Midbrain (tissue), 1 donor: ENCODE measurements at places on chromosomes 7 and 10.

DNA sequence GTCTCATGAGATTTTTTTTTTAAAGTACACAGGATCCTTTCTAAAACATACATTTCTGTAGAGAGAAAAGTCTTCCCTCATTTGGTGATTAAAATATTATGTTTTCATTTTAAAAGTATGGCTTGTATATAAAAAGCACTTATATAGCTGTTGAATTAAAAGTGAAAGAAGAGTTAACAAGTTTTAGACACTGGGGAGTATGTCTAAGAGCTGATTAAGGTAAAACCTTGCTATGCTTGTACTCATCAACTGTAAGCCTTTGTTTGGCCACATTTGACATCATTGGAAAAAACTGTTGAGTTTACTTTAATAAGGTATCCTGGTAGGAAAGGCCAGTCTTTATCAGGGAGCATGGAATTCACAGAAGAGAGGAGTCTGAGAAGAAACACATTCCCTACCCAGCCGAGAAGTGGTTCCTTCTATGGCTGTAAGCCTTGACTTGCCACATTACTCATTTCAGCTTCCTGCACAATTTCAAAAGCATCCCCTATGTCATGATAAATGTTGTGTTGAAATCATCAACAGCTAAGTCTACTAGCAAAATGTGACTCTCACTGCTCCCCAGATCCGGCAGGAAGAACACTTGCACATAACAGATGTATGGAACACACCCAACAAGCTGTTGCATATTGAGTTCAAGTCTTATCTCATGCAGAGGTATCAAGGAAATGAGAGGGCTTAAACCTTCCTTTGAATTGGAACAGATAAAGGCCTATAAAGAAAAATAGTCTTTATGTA is 171.8 kb upstream of the CDK1 start:
- no peak for DNase-seq

DNA sequence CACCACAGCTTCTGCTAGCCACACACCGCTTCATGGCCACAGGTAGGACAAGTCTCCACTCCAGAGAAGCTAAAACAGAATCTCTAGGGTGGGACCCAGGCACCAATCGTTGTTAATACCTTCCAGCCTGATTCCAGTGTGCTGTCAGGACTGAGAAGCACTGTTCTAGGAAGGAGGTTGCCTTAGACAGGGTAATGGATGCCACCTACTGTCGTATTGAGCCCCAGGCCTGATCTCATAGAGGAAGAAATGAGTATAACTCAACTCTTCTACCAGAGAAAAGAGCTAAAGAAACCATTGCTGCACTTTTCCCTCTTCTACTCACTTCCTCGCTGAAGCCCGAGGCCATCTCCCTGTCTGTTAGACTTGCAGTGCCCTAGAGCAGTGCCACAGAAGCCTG is 31.8 kb downstream of the CNNM1 start:
- DNase-seq = no peak

DNA sequence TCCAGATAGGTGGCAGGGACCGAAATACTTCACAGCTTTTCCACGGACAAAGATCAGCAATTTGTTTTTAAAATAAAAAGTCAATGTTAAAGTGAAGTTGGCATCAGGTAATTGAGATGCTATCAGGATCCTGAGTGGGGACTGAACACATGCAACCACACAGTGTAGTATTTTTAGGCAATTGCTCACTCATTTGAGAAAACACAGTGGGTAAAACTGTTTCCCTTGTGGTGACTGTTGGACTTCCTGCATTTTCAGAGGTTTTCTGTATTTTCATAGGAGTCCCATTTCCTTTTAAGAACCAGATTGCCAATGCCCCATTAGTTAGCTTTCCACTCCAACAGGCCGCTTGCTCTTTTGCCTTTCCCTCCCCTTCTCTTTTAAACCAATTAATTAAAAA is 159.5 kb upstream of the ZNF32 start:
- DNase-seq = no peak

- DNase-seq = no peak
Observed at GRCh38 chr7:139874302-139874629, 45.2 kb downstream of the TBXAS1 start.

- DNase-seq = no peak
Observed at GRCh38 chr7:5339955-5340354, 57.2 kb downstream of the SLC29A4 start.

DNA sequence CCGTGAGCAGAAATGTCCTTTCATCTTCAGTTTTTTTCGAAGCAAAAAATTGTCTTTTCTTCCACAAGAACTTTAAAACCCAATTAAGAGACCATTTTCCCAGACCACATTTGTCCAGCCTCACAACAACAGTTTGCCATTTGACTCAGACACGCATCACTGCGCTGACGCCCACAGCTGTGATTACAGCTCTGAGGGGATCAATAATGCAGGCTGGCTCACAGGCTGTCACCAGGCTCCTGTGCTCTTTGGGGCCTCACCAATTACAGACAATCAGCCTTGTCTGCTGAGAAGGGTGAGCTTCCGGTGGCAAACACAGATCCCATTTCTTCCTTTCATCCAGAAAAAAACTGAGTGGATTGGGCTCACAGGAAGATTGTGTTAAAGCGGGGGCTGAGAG is 33.3 kb downstream of the DDC start:
- DNase-seq = no peak

- DNase-seq = no peak
Observed at GRCh38 chr7:131255242-131255641, 72.4 kb upstream of the MKLN1 start.

- DNase-seq = no peak
Observed at GRCh38 chr10:71927776-71928592, 36.2 kb upstream of the CHST3 start.

DNA sequence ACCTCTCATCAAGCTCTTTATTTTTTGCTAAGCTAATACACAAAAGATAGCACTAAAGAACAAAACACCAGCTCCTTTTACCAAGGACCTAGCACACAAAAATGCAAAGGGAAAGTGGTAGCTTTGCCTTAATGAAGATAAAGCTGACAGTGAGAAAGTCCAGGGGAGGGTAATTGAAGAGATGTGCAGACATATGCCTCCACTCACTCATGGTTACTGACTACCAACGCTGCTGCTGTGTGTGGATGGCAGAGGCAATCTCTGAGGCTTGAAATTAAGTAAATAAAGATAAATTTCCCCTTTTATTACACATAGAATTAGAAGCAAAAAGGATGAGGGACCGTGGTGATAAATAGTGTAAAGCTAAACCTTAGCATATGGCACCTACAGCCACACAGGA is 87.0 kb downstream of the HGF start:
- DNase-seq = no peak

- DNase-seq = no peak
Observed at GRCh38 chr10:33483124-33483815, 148.8 kb upstream of the NRP1 start.

GRCh38 chr10:36499693-36500092 is 625.7 kb upstream of the ANKRD30A start:
- DNase-seq = no peak

GRCh38 chr10:50469288-50469687 is 154.5 kb downstream of the SGMS1 start:
- no peak for DNase-seq

- no peak for DNase-seq
Observed at GRCh38 chr10:75244487-75245353, 9.0 kb upstream of the COMTD1 start.

GRCh38 chr7:106420736-106421135 is 136.0 kb upstream of the NAMPT start:
- DNase-seq = no peak

- no peak for DNase-seq
Observed at GRCh38 chr10:86017841-86018734, 348.5 kb downstream of the GRID1 start.

DNA sequence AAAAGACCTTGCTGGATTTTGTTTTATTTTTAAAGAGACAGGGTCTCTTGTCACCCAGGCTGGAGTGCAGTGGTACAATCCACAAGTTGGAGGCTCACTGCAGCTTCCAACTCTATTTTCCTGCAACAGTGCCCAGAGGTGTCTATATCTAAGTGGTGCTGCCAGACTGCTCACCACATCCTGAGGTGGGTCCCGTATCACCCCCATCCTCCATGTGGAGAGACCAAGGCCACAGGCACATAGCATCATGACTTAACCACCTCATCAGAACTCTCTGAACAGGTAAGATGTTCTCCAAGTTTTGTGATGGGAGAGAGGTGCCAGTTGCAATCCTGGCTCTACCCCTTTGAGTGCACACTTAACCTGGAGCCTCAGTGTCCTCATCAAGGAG is 98.2 kb downstream of the RNF216 start:
- no peak for DNase-seq

DNA sequence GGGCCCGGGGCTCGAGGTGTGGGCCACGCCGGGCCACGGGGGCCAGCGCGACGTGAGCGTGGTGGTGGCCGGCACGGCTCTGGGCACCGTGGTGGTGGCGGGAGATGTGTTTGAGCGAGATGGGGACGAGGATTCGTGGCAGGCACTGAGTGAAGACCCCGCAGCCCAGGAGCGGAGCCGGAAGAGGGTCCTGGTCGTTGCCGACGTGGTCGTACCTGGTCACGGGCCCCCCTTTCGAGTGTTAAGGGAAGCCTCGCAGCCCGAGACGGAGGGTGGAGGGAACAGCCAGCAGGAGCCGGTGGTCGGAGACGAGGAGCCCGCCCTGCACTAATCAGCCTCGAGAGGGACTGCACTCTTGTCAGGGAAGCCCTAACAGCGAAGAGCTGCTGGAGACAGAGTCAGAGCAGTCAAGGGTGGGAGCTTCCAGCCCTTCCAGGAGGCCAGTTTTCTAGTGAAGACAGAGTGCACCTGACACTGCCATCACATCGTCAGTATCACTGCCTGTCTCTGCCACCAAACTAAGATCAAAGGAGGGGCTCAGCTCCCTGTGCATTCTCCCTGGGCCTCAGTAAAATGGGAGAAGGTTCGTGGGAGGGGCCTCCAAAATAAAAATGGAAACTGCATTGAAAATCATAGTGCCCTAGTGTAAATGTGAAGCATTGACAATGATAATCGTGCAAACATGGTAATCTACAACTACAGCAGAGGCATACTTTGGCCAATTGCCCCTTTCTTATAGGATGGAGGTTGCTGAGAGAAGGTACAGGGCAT is 1.3 kb downstream of the MBLAC1 start:
- DNase-seq = no peak

DNA sequence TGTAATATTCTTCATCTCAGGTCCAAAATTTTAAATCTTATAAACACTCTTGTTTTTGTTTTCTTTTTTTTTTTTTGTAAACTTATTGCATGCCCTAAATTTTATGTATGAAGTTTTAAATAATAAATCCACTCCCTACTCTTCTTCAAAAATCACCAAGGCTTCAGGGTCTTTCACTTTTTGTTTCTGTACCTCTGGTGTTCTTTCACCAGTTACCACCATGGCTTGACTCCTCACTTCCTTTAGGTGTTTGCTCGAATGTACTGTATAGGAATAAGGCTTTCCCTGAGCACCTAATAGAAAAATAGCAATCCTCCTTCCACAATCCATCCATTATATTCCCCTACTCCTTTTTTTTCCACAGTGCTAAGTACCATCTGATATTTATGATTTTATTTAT is 962.8 kb upstream of the POT1 start:
- no peak for DNase-seq

GRCh38 chr7:125084196-125084595 is 154.6 kb upstream of the POT1 start:
- DNase-seq = no peak

GRCh38 chr7:64308016-64308270 is 5.8 kb upstream of the ZNF736 start:
- DNase-seq = no peak

DNA sequence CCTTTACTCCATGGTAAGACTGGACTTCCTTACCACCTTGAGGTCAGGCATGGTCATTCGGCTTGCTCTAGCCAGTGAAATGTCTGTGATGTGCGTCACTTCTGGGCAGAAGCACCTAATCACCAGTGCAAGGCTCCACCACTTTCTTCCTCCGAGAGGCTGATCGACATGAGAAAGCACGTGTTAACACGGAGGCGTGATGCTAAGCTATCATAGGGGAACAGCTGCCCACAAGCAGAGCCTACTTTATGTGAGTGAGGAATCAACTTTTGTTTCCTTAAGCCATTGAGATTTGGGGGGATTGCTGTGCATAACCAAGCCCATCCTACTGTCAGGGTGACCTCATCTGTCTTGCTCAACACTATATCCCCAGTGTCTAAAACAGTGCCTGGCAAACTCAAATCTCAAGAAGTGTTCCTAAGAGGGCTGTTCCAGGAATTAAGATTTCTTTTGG is 23.1 kb upstream of the SAR1A start:
- DNase-seq = no peak

DNA sequence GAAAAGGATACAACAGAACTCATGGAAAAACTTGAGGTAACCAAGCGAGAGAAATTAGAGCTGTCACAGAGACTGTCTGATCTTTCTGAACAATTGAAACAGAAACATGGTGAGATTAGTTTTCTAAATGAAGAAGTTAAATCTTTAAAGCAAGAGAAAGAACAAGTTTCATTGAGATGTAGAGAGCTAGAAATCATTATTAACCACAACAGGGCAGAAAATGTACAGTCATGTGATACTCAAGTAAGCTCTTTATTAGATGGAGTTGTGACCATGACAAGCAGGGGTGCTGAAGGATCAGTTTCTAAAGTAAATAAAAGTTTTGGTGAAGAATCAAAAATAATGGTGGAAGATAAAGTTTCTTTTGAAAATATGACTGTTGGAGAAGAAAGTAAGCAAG is 62.1 kb downstream of the AKAP9 start:
- no peak for DNase-seq

DNA sequence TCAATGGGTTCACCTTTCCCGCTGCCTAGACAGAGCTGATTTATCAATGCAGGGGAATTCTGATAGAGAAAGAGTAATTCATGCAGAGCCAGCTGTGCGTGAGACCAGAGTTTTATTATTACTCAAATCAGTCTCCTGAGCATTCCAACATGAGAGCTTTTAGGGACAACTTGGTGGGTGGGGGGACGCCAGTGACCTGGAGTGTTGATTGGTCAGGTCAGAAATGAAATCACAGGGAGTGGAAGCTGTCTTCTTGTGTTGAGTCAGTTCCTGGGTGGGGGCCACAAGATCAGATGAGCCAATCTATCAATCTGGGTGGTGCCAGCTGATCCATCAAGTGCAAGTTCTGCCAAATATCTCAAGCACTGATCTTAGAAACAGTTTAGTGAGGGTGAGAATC is 99.0 kb upstream of the CAV2 start:
- no peak for DNase-seq

- DNase-seq = no peak
Observed at GRCh38 chr7:124718032-124718766, 47.4 kb downstream of the GPR37 start.

DNA sequence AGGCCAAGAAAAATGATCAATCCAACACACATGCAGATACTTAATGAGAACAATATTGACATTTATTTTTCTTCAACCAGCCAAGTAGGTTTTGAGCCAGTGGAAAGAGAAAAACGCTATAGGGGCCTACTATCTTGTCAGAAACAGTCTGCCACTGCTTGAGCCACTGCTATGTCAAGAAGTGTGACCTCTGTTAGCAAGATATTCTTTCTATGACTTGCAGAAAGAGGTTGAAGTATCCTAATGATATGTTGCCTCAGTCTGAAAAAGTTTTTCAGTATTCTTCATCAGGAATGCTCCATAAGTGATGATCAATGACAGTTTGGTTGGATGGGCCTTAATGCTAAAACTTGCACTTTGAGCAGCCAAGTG is 328.4 kb upstream of the KCND2 start:
- DNase-seq = no peak
